ENCODE measurements at places on chromosomes 11 and 22.

DNA sequence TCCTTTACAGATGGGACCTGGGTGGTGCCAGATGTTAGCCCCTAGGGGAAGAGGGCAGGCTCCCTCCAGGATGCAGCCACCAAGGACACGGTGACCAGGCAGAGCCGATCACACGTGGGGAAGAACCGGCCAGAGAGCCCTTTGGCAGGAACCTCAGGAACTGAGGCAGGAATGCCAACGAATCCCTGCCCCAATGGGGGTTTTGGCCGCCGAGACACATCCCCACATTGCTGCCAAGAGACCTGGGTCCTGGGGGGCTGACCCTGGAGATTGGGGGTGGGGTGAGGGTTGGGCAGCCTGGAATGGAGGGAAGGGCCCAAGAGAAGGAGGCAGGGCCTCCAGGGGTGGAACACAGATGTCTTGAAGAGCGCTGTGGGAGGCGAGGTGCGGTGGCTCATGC is 28.7 kb upstream of the LMO1 start:
- DNase-seq = no peak

DNA sequence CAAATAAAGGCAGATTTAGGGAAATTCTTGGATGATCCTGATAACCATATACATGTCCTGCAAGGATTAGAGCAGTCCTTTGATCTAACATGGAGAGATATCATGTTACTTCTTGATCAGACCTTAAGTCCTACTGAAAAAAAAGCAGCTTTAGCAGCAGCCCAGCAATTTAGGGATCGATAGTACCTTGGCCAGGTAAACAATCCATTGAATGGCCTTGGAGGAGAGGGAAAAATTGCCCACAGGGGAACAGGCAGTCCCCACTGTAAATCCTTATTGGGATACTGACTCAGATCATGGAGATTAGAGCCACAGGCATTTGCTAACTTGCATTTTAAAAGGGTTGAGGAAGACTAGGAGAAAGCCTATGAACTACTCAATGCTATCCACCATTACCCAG is 47.8 kb downstream of the PRSS23 start:
- no peak for DNase-seq

DNA sequence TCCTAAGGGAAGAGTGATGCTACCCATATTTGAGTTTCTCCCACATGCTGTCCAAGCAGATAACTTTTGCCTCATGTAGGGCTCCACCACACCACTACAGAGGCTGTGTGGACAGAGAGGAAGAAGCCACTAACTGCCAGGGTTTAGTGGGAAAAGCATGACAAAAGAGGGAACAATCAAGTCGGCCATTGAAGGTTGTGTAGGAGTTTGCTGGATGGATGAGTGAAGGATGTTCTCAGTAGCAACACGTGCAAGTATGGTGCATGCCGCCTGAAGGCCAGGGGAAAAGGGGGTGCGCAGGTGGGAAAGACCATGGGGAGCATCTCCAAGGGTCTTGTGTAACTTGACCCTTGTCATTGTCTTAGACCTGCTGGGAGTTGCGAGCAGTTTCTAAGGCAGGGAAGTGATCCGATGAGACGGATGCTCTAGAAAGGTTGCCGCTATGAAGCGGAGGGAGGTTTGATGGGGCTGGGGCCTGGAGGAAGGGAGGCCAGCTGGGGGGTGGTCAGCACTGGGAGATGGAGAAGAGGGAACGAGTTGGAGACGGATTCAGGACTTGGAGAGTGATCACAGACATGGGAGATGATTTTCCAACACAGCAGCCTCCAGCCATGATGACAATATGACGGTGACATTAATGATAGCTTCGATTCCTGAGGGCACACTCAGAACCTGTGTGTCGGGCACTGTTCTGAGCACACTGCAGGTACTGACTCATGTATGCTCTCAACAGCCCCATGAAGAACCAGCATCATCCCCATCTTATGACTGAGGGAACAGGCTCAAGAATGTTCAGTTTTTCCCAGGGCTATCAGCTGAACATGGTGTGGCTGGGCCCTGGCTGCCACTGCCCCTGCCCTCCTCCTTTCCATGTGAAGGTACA is 53.7 kb downstream of the CD6 start:
- DNase-seq = no peak

DNA sequence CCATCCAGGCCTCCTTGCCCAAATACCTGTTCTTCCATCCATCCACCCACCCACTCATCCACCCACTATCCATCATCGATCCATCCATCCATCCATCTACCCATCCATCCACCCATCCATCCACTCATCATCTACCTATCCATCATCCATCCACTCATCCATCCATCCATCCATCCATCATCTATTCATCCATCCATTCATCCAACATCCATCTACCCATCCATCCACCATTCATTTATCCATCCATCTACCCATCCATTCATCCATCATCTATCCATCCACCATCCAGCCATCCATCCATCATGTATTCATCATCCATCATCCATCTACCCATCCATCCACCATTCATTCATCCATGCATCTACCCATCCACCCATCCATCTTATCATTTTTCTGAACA is 413.2 kb downstream of the CTTN start:
- no peak for DNase-seq

- DNase-seq = no peak
Observed at GRCh38 chr22:38129021-38129420, 18.5 kb upstream of the BAIAP2L2 start.
